ENCODE measurements at places on chromosomes 4 and X.

DNA sequence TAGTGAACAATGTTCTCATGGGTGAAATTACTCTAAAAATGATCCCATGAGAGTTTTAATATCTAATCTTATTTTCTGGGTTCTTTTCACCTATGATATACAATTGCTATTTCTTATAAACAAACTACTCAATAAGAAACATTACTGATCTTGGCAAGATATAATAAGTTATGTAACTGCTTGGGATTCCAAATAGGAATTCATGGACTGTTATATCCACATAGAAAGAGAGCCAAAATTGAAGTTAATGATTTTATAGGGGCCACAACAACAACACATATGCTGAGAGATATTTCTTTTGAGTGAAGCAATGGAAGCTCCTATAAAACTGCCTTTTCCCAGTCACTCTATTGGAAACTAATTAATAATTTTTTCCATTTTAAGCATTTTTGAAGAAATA is 90.4 kb upstream of the TLL1 start:
- DNase-seq: no peak

GRCh38 chr4:157591245-157591644 is 370.7 kb downstream of the GRIA2 start:
- no peak for DNase-seq

GRCh38 chr4:83139514-83140156 is 25.1 kb upstream of the PLAC8 start:
- DNase-seq: no peak

GRCh38 chr4:36753048-36753447 is 471.6 kb downstream of the DTHD1 start:
- DNase-seq: no peak

GRCh38 chrX:47169273-47169672 is 24.3 kb downstream of the RBM10 start:
- no peak for DNase-seq

- no peak for DNase-seq
Measured at GRCh38 chr4:1594871-1595788, 89.0 kb downstream of the FAM53A start.

DNA sequence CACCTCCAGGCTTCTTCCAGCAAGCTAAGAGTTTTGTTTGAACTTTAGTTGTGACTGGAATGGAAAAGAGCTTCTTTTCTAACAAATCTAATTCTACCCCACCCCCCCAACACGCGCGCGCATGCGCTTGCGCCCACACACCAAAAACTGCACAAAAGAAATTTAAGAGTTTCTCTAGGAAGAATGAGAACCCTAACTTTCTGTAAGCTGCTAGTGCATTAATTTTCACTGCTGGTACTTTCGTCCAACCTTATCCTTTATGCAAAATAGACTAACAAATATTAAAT is 9.0 kb upstream of the INTU start:
- no peak for DNase-seq

DNA sequence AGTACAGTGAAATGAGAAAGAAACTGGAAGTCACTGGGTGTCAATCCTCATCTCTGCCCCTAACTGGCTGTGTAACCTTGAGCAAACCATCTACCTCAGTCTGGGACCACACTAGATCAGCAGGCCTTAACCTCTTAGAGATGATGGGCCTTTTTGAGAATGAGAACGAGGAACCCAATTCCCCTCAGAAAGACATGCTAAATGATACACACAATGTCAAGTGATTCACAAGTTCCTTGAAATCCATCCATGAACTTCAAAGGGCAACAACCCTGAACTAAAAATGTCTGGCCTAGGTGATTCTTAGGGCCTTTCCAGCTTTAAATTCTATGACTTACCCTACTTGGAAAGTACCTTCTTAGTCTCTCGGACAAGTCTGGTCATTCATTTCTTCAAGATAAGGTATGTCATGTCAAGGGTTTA is 47.4 kb downstream of the ACSL4 start:
- DNase-seq: no peak

- DNase-seq: no peak
Measured at GRCh38 chr4:140887467-140887866, 131.3 kb upstream of the TBC1D9 start.

DNA sequence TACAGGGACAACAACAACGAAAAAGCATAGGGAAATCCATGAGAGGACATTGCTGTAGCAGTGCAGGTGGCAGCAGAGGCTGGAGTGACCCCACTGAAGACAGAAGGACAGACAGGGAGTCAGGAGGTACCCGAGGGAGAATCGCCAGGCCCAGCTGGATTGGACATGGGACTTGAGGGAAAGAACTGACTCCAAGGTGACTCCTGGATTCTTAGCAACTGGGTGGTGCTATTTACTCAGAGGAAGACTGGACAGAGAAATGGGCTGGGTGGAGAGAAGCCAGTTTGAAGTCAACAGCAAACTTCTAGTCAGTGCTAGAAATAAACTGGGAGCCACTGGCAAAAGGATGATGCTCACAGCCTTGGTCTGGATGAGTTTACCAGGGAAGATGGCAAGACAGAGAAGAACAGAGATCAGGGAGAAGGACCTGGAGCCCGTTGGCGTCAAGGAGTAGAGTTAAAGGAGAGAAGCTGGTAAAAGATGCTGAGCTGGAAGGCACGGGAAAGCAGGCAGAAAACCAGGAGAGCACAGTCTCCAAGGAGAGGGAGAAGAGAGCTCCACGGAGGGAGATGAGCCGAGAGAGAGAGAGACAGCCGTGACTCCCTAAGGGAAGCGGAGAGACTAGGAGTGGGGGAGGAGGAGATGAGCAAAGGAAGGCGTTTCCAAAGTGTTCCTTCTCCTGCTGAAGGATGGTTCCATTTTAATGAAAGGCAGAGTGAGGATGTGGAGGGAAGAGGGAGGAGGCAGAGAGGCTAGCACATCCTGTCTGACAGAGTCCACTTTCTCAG is 119.4 kb downstream of the AFAP1 start:
- DNase-seq: no peak

- DNase-seq: no peak
Measured at GRCh38 chrX:71057848-71058530, 10.1 kb downstream of the SNX12 start.

DNA sequence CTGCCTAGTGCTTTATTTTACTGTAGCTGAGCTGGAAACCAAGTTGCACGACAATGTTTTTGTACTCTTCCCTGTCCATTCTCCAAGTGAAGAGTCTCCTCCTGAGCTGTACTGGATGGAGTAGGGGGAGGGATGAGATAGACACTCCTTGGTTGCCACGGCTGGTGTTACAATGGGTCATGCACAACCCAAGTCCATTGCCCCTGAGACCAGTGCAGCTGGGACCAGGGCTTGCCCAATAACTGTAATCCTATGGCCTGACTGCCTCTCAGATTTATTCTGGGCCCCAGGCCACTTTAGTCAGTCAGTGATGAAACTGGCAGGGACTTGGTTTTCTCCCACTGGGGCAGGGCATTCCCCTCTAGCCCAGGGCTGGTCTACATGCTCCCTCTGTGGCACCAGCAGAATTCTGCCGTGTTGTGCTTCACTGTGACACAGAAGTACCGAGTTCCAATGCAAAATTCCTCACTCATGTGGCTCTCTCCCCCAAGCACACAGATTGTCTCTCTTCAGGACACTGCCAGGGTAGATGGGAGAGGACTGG is 203.3 kb upstream of the PCDH18 start:
- DNase-seq: no peak

- no peak for DNase-seq
Measured at GRCh38 chr4:103692615-103693014, 27.2 kb downstream of the TACR3 start.

DNA sequence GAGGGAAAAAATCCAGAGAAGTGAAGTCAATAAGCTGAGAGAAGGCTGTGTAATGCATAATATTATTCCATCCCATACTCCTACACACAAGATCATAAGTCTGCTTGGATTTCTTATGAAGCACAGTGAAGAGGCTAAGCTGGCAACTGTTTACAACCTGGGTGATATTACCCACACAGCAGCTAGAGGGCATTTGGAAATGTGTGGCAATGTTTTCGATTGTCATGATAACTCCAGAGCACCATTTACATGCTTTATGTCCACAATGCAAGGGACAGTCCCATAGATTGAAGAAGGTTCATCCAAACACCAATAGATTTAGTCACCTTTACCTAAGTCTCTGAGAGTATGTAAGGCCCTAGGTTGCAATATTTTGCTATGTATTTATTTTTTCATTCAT is 412.2 kb downstream of the PPP3CA start:
- no peak for DNase-seq

DNA sequence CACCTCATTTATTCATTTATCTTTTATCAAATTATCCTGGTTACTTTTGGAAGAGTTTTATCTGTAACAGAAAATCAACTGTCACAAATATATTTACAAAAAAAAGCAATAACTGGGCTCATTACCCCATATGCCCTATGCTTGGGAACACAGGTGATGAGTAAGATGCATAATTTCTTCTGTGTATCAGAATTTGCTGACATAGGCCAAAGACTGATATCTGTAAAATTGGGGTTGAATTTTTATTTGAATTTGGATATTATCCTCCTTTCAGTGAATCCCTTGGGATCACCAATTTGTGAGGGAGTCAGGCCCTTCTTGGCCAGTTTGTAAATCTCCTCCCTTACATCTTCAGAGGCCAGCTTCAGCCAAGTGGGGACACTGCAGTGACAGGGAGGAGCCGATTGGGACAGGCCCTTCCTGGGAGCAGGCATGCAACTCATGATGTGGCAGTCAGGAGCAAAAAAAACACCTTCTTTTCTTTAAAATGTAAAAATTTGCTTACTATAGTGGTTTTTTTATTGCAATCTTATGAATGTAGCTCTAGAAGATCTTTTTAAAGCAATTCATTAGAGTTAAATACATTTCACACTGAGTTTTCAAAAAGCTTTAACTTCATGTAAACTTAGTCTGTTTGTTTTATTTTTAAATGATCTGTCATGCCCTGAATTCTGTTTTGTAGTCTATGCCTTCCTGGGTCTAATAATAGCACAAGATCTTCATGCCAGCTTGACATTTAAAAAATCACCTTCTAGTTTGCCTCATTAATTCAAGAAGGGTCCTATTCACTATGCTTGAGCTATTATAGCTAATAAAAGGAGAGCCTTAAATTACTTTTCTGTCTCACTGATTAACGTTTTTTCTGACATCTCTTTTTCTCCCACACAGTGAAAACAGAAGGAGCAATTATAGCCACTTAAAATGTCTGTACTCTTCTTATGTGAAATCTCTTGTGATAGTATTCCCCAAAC is 136.6 kb upstream of the SPRY1 start:
- no peak for DNase-seq

DNA sequence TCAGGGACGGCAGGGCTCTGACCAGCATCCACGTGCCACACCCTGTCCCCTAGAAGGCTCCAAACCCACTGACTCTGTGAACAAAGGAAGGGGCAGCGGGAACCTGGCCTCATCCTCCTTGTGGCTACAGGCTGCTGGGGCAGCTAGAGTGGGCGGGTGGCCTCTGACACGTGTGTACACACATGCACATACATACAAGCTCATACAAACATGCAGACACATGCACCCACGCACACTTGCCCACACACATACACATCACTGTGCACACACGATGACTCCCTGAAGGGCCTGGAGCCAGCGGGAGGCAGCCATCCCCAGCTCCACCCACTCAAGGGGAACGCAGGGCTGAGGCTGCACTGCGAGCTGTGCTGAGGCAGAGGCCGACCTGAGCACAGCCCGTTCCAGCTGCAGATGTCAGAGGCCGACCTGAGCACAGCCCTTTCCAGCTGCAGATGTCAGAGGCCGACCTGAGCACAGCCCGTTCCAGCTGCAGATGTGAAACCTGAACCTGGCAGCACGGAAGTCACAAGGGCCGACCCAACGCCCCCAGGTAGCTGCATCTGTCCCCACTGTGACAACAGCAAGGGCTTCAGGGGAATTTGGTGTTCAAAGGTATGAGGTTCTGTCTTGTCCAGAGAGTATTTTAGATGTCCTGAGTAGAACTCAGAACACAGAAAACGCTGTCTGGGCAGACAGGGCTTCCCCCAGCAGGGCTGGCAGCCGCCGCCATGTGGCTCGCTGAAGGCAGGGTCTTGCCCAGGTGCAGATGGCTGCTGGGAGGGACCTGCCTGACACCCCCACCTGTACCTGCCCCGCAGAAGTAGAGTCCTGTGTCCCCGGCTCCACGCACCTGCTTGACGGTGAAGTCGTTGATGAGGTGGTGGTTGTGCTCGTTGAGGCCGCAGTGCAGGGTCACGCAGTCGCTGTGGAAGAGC is 33.5 kb downstream of the CTBP1 start:
- DNase-seq: no peak

- DNase-seq: no peak
Measured at GRCh38 chr4:145796346-145796745, 116.4 kb downstream of the C4orf51 start.

Data from stimulated activated CD8-positive, alpha-beta memory T cell treated with anti-CD3 and anti-CD28 coated beads, Interleukin-7, amount 100 ng/mL, for 1 hour (primary cell).